Renal cortical epithelial cell (primary cell): ENCODE measurements at places on chromosomes 2 and 18.

DNA sequence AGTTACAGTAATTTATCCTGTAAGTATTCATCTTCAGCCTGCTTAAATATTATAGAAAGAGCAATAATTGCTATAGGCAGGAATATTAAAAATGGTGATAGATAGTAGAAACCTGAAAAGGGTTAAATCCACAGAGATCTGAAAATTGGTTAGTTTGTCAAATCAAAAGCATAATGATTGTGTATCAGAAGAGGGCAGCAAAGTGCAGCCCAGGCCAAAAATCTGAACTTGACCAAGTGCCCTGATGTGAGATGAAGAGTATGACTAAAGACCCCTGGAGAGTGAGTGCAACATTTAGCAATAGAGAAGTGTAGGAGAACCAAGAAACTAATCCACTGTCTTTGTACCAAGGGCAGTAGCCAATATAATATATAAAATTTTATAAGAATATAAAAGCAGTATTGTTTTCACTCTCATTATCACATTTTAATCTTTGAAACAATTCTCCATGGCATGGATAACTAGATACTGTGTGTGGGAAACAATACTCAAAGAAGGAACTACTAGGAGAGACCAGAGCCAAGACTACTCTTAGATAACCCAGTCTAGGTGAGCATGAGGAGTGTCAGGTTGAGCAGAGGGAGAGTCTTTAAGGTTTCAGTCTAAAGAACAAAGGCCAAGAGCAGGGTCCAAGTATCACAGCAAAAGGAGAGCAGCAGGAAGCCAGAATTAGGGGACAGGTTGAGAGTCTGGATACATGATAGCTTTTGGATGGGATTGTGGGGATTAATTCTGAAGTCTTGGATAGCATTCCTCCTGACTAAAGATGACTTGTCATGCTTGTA lies 148.7 kb downstream of the CALCRL start:
- peak; percentile 42 for DNase-seq

DNA sequence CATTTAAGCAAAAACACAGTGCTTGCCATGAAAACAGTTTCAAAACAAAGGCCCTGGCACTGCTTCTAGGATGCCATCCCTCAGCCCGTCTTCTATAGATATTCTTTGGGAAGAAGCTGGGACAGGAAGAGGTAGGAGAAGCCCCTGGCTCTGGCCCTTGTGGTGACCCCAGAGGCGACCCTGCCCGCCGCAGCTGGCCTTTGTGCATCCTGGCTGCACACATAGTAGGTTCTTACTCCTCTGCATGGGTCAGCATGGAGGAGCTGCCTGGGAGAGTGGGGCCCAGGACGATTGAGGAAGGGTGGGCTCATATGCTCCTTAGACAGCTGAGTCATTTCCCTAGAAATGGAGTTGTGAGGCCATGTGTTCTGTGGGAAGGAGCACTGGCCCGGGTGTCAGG lies 44.4 kb upstream of the OTOF start:
- no peak for DNase-seq

DNA sequence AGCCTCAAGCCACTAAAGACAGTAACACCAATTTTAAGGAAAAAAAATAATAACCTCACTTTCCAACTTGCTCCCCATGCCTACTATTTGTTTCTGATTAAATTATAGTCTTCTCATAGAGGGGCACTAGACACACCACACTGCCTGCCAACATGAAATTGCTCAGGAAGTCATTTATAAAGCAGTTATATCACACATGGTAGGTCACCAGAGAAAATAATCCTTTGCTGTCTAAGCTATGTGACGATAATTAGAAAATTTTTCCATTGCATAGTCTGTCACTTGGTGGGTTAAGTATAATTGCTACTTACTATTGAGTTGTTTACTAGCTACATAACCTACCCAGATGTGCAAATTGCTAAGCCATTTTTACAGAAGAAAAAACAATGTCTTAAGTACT lies 85.2 kb downstream of the INO80D start:
- no peak for DNase-seq

GRCh38 chr2:42781181-42781580 lies 11.2 kb downstream of the HAAO start:
- DNase-seq: no peak
